ENCODE measurements at places on chromosomes 7 and 10. TPM values are rescaled to one million over a fixed set of nuclear protein-coding genes. Genes with fewer than 3 reads are reported as not detected.

- DNase-seq, result no peak
Observed at GRCh38 chr7:34501156-34501555, 156.9 kb upstream of the NPSR1 start.

GRCh38 chr7:23710000-23710399 is at the start of gene STK31:
TSS of gene STK31 (plus strand) at chr7:23710219. CDS start at chr7:23710286, 67 bp downstream.
- DNase-seq, result peak; percentile 98

- DNase-seq, result no peak
Observed at GRCh38 chr10:5595095-5595494, 70.3 kb downstream of the CALML3 start.

DNA sequence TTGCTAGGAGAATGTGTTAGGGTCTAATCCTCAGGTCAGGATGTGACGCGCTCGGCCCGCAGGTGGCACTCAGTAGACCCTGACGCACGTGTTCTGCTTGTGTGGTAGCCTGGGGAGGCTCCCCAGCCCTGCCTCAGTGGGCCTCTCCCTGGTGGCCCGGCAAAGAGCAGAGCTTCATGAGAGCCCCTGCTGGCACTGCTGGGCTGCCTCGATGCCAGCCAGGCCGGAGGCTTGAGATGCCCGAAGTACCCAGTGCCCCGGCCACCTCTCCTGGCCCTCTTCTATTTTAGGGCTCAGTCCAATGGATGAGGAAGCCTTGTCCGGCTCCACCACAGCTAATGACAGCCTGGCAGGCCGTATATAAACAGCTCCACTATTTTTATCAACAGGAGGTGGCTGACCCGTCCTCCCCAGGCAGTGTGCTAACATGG is 42.0 kb downstream of the PRF1 start:
- DNase-seq, result peak; percentile 25

- no peak for DNase-seq
Observed at GRCh38 chr10:80442879-80443278, 11.2 kb upstream of the TSPAN14 start.

DNA sequence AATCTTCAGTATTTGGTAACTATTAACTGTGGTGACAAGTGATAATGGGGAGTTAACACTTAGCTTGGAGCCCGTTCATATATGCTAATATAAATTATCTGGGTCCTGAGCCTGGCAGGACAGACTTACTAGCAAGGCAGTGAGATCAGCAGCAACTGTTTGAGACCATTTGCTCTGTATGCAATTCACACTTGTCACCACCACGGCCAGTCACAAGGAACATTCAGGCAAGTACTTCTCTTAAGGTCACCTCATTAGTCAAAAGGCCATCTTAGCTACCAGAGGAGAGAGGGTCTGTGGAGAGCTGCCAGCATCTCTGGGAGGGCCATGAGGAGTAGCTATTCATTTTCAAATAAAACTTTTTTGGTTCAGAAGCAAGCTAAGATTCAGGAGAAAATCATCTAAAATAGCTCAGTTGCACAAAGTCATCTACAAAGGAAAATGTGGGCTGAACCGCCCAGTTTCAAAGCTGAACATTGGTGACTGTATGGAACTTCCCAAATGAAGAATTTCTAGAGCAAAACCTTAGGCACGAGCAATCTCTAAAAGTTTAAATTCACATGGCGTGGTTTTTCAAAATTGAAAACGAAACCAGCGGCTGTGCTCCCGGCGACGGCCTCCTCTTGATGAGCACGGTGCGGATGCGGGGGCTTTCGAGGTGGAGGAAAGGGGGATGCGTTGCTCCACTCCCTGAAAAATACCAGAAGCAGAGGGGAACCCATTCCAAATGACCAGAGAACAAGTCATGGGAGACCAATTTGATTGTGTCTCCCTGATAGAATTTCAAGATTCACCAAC is 233.5 kb upstream of the MGMT start:
- DNase-seq, result no peak

DNA sequence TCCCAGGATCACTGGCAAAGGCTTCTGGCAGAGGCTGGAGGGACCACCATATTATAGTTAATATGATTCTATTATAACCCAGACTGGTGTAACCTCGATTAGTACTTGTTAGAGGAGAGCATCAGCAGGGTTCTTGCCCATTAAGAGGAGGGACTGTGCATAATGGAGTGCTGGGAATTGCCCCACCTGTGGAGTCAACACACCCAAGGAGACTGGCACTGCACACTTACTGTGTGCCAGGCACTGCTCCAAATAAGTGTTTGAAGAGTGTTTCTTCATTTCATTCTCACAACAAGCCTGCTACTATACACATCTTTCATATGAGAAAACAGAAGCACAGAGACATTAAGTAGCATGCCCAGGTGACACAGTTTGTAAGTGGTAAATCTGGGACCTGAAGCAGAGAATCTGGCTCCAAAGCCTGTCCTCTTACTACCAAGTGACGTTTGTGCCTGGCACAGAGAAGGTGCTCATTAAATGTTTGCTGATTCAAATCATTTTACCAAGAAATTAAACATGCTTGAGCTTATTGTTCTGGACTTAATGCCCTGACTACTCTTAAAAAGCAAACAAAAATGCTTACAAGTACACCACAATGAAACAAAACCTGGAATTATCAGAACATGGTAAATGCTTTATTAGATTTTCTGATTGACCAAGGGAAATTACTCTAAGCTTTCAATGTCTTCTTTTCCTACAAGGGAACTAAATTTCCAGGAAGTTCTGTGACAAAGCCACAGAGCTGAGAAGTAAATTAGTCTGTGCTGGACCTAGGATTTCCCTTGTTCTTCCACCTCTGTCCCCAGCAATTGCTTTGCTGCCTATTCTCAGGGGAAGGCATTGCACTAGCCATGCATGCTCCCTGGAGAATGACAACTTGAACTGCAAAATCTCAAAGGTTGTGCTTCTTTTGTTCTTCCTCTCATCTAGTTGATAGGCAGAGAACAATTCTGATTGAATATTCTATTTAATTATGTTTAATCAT is 809 bp downstream of the SLC13A1 start:
- DNase-seq, result no peak

GRCh38 chr10:3805791-3806461 is 20.9 kb upstream of the KLF6 start:
- DNase-seq, result peak; percentile 80

- peak; percentile 59 for DNase-seq
Observed at GRCh38 chr7:88835147-88835728, 39.7 kb upstream of the TEX47 start.

DNA sequence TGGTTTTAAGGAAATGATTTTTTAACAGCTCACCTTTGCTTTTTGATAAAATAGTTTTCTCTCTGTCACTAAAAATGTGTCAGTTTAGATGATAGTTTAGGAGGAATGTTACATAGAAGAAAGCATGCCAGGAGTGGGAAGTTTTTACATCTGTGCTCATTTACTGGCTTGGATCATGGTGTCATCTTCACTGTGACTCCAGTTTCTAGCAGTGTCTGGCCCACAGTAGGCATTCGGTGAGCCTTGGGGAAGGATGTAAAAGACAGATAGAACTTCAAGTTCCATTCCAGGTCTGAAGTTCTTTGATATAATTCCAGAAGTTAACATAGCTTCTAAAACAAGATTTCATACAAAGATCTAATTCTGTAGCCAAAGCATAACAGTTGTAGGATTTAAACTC is 259.2 kb downstream of the BICC1 start:
- no peak for DNase-seq

- DNase-seq, result no peak
Observed at GRCh38 chr10:32002531-32002930, 53.7 kb downstream of the KIF5B start.

DNA sequence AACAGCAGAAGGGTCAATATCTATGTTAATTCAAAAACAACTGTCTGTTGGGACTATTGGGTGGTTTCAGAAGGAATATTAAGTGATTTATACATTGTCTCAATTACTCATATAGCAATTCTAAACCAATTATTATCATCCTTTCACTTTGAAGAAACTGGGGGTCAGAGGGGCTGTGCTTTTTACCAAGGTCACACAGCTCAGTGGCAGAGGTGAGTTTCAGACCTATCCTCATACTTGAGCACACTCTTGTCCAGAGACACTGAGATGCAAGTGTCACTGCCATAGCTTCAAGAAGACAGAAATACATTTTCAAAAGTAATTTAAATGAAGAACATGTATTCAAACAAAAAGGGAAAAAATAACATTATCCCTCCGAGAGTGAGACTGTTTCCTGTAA is 195.3 kb downstream of the ARL4A start:
- DNase-seq, result no peak

DNA sequence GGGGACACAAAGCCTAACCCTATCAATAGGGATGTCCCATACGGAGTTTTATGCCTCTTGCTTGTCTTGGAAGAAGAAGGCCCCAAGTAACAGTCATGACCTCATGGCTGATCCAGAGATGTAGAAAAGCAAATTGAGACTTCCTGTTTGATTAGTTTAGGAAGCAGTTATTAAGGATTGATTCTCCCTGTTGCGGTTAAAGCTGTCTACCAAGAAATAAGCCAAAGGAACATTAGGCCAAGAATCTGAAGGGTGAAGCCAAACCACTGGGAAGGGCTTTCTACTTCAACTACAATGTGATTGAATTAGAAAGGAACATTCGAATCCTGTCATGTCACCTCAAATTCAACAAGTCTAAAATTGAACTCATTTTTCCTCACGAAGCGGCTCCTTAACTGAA is 60.5 kb upstream of the AGBL3 start:
- no peak for DNase-seq

- no peak for DNase-seq
Observed at GRCh38 chr7:141993354-141993753, 2.3 kb upstream of the MGAM start.

DNA sequence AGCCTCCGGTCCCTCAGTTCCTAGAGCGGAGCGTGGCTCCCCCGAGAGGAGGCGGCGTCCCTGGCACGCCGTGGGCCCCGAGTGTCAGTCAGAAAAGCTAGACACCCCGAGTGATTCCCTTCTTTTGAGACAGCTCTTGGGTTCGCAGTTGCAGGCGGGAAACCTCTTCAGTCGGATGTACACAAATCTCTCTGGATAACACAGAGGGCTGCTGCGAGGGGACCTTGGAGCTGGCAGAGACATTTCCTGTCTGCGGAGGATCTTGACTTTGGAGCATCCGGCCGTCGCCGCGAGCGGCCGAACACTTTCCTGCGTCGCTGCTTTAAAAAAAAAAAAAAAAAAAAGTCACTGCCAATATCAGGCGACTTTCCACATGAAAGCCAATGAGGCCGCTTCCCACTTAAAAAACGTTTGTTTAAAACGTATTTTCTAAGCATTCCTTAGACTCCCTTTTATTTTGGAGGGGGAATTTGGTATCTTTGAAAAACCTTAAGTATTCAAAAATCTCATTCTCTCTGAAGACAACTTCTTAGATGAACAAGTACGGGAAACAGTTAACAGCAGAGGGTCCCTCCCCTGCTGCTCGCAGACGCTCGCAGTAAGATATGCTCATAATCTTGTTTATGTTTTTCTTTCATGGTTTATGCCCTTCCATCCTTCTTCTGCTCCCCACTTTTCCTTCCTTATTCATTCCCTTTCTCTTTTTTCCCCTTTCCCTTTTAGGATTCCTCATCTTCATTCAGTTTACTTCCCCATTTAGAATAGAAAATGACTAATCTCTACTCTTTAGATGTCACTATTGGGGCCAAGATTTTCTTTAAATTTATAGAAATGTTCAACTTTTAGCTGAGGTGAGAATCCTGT is 10.0 kb downstream of the HHEX start:
- no peak for DNase-seq

- DNase-seq, result no peak
Observed at GRCh38 chr10:42878134-42878820, 95.7 kb downstream of the BMS1 start.

DNA sequence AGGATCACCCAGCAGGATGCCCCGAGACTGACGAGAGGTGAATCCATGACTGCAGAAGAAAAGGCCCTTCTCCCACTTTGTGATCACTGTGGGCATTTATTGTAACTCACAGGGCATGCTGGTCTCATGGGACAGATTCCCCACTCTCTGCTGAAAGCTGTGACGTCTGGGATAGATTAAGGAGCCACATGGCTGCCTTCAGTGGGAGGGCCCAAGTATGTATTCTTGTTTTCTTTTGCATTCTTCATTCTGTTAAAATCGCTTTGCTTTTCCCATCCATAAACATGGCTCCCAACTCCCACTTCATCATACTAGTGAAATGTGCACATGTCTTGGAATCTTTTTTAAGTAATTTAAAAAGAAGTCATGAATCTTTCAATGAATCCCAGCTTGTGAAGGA is 67.2 kb downstream of the FAM107B start:
- DNase-seq, result no peak

- no peak for DNase-seq
Observed at GRCh38 chr10:73779539-73780197, 2.2 kb upstream of the CHCHD1 start.

DNA sequence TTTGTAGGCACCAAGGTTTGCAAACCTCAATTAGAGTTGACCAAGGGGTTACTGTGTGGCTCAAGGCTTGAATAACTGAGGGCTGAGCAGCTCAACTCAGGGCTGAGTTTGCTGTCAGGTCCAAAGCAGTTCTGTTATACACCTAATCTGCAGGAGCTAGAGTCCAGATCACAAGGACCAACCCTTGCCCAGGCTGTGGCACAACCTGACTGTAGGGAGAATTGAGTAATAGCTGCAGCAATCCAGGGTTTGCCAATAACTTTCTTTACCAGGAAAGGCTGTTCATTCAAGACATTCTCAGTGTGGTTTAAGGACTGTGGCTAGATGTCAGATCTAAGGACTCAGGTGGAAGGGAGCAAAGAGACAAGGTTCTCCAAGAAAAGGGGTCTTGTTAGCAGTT is 115.6 kb upstream of the IMMP2L start:
- DNase-seq, result no peak

DNA sequence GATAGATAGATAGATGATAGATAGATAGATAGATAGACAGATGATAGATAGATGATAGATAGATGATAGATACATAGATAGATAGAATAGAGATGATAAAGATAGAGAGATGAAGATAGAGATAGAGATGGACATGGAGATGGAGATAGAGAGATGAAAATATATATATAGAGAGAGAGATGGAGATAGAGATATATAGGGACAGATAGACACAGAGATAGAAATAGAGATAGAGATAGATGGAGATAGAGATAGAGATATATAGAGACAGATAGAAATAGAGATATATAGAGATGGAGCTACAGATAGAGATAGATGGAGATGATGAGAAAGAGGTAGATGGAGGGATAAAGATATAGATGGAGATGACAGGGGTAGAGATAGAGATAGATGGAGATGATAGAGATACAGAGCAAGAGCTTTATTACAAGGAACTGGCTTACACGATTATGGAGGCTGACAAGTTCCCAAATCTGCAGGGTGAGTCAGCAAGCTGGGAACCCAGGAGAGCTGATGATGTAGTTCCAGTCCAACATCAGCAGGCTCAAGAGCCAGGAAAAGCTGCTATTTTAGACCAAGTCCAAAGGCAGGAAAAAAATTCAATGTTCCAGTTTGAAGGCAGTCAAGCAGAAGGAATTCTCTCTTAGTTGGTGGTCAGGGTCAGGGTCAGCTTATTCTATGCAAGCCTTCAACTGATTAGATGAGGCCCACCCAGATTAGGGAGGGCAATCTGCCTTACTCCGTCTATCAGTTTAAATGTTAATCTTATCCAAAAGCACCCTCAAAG is 37.1 kb downstream of the CAV1 start:
- no peak for DNase-seq

- no peak for DNase-seq
Observed at GRCh38 chr10:71187600-71187999, 24.8 kb upstream of the UNC5B start.

The ARL3 gene
- total RNA-seq, result 7.8 TPM

The ZNF25 gene
- total RNA-seq, result 1.5 TPM

The OPALIN gene
- total RNA-seq, result not detected

The PSAP gene
- total RNA-seq, result 1,316 TPM

The FOXP2 gene
- total RNA-seq, result not detected

The BTBD16 gene
- total RNA-seq, result not detected

The GJD4 gene
- total RNA-seq, result not detected

The CALHM3 gene
- total RNA-seq, result 0.18 TPM

The SAMD9L gene
- not detected for total RNA-seq

The TMEM236 gene
- total RNA-seq, result 0.64 TPM

The TUBAL3 gene
- total RNA-seq, result 0.39 TPM

The POM121L12 gene
- not detected for total RNA-seq

All from Caco-2 (cell line).